ENCODE measurements at places on chromosomes 7 and 10.

DNA sequence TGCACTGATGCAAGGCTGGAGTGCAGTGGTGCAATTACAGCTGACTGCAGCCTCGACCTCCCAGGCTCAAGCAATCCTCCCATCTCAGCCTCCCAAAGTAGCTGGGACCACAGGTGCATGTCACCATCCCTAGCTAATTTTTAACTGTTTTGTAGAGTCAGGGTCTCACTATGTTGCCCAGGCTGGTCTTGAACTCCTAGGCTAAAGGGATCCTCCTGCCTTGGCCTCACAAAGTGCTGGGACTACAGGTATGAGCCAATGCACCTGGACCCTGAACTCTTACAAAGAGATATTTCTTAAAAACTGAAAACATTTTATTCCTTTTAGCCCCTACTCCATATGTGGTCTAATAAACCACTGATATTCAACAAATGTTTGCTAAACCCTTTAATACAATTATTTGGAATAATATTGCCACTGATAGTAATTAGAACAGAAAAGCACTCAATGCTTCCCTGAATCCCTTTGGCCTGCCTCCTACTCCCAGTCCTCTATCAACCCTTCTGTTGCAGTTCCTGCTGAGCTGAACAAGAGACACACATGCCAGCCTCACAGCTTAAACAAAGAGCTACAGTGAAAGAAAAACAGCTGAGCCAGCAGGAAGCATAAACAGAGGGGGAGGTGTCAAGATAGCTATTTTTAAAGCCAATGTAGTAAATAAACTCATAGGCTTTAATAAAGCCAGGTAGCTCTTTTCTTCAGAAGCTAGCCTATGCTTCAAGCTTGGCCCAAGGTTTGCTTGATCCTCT lies 7.0 kb upstream of the GNAI1 start:
- peak; percentile 28 for DNase-seq

- no peak for DNase-seq
Measured at GRCh38 chr7:20745702-20746101, 41.0 kb downstream of the SP8 start.

GRCh38 chr7:39199951-39200350 lies 222.2 kb downstream of the POU6F2 start:
- DNase-seq, result no peak

- DNase-seq, result no peak
Measured at GRCh38 chr10:29068302-29068701, 220.6 kb upstream of the LYZL1 start.

DNA sequence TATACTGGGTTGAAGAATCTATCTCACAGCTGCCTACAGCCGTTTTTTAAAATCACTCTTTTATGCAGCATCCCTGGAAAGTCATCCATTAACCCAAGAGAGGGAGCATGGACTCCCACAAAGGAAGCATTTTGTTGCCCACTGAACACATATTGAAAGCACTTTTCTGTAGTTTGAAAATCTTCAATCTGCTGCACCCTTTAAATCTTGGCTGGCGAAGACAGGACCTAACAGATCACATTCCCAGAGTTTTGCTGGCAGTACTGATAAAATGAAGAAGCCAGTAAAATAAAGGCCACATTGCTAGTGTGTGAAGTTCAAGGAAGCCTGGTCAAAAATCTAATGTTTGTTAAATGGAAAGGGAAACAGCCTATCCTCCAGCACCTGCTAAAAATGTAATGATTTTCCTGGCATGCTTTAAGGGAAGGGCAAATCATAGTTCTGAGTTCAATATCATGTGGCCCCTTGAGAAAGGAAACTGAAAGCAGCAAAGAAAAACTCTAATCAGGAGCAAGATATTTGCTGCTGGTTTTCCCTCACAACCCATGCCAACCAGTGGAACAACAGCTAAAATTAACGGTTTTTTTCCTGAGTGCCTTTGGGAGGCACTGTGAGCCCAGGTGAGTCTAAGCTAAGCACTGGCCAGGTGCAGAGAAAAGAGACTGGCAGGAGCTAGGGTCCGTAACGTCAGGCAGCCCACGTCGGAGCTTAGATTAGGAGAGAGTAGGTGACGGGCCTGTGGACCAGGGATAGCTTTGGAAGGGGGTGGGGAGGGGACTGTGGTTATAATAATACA lies 97.9 kb upstream of the PALS2 start:
- no peak for DNase-seq

Measured in NCI-H1105 (cell line).